DMS153 (cell line): ENCODE measurements at places on chromosomes 7 and 10.
A peak's percentile ranks its signal among the peaks of the same experiment; 100 is the strongest.

- no peak for DNase-seq
These were observed 10.7 kb upstream of the REPIN1 start for GRCh38 chr7:150357771-150358427.

DNA sequence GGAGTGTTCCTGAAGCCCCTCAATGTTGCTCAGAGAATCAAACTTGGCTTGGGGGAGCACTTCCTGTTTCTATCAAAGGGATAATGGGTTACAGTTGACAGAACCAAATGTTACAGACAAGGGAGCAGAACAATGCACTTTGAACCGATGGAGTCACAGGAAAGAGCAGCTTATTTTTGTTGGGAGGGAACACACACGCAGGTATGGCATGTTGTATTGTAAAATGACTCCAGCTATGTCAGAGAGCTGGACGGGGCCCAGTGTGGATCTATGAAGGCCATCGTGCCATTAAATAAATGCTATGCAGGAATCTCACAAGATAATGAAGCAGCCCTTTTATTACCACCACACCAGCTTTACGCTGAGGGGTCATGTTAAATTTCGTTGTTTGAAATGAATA, 35.1 kb downstream of the RHOBTB1 start:
- no peak for DNase-seq

GRCh38 chr7:124724507-124725192, 40.9 kb downstream of the GPR37 start:
- DNase-seq, result no peak

DNA sequence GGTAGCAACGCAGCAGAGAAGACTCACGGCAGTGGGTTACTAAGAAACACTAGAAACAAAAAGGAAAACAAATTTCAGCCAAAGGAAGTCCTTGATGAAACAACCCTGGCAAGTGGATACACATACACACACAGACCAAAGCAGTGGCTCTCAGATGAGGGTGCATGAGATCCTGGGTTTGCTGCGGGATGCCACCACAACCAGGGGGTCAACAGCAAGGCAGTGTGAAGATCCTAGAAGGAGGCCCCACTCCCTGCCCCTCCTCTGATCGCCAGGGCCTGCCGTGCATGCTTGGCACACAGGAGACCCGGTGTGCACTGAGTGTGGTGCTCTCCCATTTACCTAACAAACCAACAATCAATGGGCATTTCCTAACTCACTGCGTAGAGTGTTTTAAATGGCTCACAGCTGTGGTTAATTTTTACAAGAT, 252.3 kb upstream of the KLF14 start:
- no peak for DNase-seq

- no peak for DNase-seq
These were observed 10.5 kb upstream of the GUSB start for GRCh38 chr7:65992526-65992925.

- no peak for DNase-seq
These were observed 18.8 kb upstream of the TBC1D12 start for GRCh38 chr10:94383530-94383929.

GRCh38 chr10:24723788-24724380, at the start of gene ARHGAP21:
Gene ARHGAP21, minus strand, starts transcription at chr10:24723887. Its CDS starts 1,988 bp downstream, at chr10:24721899.
- DNase-seq, result no peak

GRCh38 chr7:139725858-139726484, 51.8 kb downstream of the HIPK2 start:
- no peak for DNase-seq

DNA sequence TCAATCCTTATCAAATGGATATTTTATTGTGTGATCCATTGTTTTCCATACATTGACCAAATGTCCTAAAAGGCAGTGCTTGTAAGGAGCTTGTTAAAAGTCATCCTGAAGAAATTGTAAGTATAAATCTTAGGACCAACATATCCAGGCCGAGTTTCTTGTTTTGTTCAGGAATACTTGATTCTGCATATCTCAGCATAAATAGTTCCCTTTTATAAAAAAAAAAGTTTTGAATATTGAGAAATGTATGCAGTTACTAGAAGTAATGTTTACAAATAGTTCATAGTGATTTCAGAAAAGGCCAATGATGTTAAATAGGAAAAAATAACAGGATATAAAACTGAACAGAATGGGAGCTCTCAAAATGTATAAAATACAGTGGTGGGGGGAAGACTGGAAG, 6.6 kb downstream of the GRID1 start:
- no peak for DNase-seq

DNA sequence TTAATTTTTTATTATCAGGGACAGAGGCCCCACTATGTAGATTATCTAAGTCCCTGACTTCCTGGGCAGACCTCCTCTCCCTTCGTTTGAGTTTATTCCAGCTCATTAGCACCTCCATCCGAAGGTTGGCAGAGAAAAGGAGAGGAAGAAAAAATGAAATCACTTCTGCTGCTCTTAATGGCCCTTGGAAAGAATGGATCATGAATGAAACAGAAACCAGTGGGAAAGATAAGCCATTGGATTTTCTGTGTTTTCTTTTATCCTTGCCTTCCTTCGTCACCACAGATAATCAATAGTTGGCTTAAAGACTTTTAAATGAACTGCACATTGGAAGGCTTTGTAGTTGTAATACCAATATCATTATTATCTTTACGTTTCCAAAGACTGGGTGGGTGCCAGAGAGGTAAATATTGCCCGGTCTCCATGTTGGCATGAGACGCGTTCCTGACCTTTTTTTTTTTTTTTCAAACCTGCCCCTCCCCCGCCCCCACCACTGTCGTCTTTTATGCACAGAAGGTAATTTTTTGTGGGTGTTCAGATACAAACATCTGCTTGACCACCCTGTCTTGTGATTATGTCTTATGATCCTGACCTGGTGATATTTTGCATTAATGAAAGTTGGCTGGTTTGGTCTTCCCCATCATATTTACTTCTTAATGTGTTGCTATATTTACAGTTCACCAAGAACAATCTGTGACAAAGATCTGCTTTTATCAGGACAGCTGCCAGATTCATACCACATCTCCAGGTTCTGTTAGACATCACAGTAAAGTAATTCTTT, 116.8 kb downstream of the ARID5B start:
- DNase-seq, result peak; percentile 21

GRCh38 chr7:152451356-152451755, 15.6 kb upstream of the KMT2C start:
- no peak for DNase-seq

DNA sequence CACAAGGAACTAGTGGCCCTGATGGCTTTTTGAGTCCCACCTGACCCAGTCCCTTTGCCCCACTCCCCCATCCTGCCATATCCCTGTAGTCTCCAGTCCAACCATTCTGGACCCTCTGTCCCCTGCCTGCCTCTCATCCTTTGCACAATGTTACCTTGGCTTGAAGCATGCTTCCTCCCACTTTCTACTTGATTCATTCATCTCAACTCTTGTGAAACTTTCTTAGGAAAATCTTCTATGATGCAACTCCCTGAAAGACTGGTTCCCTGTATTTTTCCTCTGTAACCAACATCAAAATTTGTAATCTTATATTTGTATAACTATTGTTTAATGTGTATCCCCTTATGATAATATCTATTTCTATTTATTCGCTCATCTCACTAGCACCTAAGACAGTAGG, 151.5 kb downstream of the LRRTM3 start:
- no peak for DNase-seq

DNA sequence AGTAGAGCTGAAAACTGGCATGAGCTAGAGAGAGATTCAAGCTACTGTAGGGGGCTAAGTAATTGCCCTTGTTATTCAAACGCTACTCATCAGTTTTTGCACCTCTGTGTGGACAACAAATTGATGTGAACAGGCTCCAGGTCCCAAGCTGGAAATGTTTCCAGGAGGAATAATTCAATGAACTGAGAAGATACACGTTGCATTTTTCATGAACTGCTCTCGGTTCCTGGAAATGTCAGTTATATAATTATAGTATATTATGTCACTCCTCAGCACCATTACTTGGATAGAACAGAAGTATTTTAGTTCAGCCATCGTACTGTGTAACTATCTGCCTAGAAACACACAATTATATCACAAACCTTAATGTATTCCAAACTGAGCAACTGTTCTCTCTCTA, 65.9 kb upstream of the A1CF start:
- DNase-seq, result no peak

DNA sequence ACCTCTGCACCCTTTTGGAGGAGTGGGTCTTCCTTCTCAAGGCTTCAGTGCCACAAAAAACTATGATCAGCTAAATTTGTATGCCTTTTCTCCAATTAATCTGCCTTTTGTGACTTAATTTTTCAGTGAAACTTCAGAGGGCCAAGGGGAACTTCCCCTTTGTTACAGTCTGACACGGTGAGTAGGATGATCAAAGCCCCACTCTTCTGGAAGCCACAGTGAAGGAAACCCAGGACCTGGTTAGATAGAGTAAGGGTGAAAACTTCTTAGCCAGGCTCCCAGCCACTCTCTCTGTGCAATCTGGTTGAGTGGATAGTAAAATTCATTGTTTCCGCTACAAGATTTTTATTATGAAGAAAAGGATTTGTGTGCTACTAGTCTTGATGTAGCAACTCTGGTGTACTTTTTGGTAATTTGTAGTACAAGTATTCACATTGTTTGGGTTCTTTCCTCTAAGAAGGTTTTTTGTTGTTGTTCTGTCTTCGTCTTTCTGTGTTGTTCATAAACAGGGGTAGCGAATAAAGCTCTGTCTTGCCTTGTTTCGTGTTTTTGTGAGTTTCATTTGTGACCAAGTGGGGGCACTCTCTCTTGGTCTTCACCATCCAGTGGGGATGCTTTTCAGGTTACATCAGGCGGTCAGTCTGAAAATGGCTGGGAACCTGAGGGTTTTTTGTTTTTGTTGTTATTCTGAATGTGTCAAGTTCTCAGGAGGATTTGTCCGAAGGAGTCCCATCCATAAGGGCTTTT, 268.5 kb upstream of the NPSR1 start:
- DNase-seq, result no peak

GRCh38 chr10:68559251-68559650, 886 bp upstream of the TET1 start:
- no peak for DNase-seq

- DNase-seq, result no peak
These were observed 76.5 kb downstream of the ELFN1 start for GRCh38 chr7:1746491-1746975.

DNA sequence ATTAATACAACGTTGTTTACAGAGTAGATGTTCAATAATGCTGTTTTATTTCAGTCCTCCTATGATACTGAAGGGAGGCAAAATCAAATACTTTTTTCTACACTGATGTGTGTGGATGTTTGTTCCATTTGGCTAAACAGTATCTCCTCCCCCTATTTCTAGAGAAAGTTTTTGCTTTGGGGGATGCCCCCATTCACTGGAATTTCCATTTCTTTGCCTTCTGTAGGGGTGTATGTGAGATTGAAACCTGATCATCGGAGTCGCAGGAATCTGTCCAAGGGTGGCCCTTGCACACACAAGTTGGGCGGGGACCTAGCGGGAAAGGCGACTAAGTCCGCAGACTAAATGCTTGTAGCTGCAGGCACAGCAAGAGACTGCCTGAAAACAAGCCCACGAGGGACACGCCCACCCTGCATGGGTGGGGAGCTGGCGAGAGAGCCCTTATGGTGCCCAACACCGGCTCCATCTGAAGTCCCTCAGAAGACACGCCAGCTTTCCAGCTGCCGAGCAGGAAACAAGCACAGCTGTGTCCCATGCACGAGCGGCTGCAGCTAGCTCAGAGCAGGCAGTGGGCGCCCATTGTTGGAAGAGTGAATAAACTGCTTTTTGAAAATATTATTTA, 58.0 kb downstream of the ESYT2 start:
- no peak for DNase-seq

DNA sequence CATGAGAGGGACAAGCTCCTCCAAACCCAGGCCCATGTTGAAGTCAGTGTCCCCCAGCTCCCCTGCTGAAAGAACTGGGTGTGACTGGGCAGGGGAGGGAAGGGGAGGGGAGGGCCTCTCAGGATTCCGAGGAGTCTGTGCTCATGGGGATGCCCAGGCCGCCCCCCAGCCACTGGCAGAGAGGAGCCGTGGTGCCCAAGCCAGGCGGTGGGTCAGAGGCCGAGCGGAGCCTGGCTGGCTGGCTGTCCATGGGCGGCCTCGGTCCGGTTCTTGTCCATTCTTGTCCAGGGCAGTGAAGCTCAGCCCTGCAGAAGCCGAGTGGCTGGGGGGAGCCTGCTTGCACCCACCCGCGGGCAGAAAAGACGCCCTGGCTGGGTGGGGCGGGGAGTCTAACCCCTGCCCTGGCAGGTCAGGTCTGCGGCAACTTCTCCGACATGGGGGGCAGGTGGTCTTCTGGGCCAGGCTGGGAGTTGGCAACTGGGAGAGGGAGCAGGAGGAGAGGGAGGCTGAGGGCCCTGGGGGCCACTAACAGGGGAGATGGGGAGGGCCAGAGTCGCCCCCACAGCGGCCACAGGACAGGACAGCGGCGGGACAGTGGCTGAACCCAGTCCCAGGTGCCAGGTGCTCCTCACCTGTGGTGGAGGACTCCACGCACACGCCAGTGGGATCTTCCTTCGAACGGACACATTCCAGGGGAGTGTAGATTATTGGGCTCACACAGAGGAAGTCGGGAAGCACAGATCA, 54.1 kb downstream of the FOXL3 start:
- DNase-seq, result no peak

- DNase-seq, result no peak
These were observed 26.7 kb downstream of the IQCE start for GRCh38 chr7:2585446-2585845.

DNA sequence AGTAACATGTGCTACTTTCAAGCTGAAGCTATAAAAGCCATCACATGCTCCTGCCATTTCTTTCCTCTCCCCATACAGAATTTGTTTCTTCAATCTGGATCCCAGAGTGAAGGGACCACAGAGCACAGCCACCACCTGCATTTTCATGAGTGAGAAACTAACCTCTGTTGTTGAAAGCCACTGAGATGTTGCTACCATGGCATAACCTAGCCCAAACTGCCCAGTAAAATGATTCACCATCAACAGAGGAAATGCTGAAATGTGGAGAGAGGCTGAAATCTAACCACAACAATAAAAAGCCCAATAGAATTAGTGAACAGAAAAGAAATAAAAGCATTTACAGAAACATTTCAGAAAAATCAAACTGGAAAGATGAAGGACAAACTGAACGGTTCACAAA, 125.2 kb downstream of the AMPH start:
- DNase-seq, result no peak

DNA sequence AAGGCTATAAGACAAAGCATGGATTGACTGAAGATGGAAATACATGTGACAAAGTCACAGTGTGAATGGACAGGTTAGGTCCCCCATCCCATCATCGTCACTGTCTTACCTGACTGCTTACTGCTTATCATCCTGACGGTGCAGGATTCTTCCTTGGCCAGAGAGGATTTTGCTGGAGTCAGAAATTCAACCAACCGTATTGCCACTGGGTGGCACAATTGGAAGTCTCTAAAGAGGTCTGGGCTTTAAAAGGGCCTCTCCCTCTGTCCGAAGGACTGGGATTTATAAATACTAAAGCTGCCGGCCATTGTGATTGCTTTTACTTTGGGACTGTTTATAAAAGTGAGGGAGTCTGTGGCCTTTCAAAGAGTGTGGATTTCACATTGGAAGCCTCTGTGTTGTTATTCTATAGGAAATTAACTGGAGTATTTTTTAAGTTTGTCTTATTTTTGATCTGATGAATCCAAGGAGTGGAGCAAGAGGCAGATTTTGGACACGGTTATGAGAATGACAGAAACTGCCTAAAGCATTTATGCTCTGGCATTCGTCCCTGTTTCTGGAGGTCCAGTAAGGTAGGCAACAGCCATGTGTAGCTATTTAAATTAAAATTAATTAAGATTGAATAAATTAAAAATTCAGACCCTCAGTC, 113.3 kb upstream of the CREB5 start:
- DNase-seq, result peak; percentile 84
